ENCODE measurements at places on chromosomes 6 and 20.

DNA sequence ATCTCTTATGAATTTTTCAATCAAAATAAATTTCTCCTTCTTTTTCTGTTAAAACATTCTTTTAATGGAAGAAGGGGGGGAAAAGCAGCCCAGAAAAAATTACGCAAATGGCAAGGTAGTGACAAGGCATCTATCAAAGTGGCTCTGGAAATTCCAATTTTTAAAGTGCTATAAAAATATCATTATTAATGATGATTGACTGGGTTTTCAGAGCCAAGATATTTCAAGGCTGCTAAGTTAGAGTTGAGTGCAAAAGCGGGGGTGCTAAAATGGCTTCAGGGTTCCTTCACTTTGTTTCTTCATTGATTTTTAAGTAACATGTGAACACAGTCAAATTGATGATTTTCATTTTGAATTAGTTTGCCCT, 171.6 kb upstream of the CITED2 start:
- no peak for DNase-seq

DNA sequence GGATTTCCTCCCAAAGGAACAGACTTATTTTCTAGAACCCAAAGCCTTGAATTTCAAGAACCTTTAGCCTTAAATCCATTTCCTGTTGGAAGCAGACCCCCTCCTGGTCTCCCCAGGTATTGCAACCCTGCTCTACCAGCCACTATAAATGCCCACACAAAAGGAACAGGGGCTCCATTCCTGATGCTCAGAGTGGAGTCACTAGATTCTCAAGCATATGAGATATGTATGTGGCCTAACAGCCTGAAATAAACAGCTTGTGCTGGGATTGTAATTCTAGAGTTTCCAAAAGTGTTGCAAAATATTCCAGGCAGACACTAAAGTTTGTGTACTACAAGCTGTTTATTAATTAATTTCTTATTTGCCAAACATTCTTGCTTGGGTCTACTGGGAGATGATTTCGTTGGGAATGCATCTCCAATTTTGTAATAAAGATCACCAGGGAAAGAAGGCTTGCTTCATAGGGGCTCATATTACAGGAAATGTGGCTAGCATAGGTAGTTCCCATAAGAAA, 44.8 kb downstream of the RIPOR3 start:
- no peak for DNase-seq

DNA sequence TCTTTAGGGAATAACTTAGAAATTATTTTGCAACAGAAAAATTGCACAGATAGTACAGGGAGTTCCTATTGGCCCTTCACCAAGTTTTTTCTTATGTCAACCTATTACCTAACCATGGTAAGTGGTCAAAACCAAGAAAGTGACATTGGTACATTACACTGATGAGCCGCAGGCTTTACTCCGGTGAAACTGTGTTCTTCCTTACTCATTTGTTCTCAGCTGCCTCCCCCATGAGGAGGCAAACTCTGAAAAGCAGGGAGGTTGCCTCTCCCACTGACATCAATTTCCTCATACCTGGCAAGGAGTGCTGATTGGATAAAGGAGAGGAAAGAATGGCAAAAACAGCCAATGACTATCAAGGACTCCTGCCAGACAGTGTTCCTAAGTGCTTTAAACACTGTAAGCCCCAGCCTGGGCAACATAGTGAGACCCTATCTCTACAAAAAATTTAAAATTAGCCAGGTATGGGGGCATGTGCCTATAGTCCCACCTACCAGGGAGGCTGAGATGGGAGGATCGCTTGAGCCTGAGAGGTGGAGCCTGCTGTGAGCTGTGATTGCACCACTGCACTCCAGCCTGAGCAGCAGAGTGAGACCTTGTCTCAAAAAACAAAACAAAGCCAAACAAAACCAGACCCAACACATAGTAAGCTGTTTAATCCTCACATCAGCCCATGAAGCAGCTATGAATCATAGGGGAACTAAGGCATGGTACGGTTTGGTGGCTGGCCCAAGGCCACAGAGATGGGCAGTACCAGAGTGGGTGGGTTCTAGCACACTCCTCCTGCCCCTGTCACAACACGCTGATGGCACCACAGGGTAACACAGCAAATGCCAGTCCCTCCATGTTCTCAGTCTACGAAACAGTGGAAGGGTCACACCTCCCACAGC, 24.7 kb downstream of the C20orf203 start:
- DNase-seq: no peak

- no peak for DNase-seq
These were observed 86.0 kb upstream of the NXT1 start for GRCh38 chr20:23264545-23264944.

GRCh38 chr6:35047265-35048011, 93.7 kb downstream of the TCP11 start:
- DNase-seq: no peak

- peak; percentile 82 for DNase-seq
These were observed at the start of gene INSM1 for GRCh38 chr20:20367575-20368417. INSM1 (plus strand) TSS chr20:20368104; CDS start chr20:20368268, 164 bp downstream.

DNA sequence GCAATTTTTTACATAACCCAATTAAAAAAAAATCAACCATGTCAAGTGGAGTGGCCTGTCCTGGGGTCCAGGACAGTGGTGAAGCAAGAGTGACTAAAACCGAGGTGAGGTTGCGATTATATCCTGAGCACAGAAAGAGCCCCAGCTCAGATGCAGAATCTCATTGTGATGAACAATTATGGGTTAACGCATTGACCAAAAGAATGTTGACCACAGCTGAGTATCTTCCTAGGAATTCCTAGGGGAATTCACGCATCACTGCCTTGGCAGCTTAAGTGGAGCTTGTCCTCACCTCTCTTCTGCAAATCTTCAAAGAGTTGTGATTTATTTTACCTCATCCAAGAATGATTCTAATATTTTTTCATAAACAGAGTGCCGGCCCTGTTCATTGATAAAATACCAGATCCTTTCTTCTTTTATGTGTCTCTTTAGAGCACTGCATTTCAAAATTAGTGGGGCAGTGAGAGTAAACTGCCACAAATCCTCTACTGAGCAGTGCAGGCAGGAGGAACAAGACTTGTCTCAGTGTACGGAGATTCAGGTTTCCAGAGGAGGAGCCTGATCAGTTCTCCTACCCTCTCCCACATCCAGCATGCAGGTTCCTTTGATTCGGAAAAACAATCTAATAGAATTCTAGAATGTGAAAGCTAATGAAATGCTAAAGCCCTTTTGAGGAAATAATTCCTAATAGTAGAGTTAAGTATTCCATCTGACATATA, 60.1 kb upstream of the ZNF184 start:
- DNase-seq: no peak

GRCh38 chr20:47165376-47165865, 191.1 kb downstream of the ZMYND8 start:
- no peak for DNase-seq
